ENCODE measurements at places on chromosomes 4 and X.

DNA sequence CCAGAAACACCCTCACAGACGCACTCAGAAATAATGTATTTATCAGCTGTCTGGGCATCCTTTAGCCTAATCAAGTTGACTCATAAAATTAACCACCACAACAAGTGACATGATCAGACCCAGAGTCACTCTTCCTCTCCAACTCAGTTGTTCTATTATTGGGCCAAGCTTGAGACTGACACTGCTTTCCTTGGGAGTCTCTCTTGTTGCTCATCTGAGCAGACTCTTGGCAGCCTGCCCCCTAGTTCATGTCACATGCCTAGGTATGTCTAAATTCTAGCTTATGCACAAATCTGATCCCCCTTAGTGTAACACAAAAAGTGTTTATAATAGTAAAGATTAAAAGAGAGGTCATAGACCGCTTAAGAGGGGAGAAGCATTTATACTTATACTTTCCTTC, 72.6 kb upstream of the ADAMTS3 start:
- DNase-seq, result no peak

GRCh38 chr4:70714079-70714887, 7.5 kb upstream of the RUFY3 start:
- DNase-seq, result no peak

DNA sequence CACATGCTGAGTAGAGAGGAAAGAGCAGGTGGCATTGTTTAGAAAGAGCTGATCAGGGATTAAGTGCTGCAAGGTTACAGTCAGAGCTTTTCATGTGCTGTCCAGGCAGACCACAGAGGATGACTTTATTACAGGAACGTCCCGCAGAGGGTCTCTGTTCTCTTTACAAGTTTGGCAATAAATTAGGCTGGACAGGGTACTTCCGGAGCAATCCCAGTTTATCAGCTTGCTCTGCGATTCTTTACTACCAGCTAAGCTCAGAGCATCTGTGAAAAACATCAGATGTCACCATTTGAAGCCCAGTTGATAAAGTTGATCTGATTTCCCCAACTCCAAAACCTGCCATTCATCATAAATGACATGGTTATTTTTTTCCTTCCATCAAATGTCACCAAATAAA, 633.1 kb downstream of the NLGN4X start:
- DNase-seq, result no peak

DNA sequence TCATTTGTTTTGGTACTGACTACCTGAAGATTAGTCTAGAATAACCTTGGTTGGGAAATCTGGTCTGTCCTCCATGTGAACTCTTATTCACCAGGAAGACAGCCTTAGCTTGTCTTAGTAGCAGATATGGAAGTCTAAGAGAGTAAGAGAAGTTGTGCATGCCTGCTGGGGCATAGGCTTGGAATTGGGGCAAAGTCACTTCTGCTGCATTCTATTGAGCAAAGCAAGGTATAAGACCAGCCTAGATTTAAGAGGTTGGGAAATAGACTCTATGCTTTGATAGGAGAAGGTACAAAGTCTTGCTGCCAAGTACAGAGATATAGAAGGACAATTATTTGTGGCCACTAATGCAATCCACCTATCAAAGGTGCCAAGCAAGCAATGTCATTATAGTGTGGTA, 464.0 kb upstream of the BOD1L1 start:
- DNase-seq, result no peak

- no peak for DNase-seq
Measured at GRCh38 chrX:155535866-155536265, 76.9 kb downstream of the TMLHE start.

- peak; percentile 83 for DNase-seq
Measured at GRCh38 chr4:90127223-90127705, at the start of gene CCSER1. Gene CCSER1 (plus strand): TSS chr4:90127394.

GRCh38 chr4:102169345-102169744, 175.9 kb downstream of the SLC39A8 start:
- DNase-seq, result no peak

- no peak for DNase-seq
Measured at GRCh38 chr4:129080129-129080528, 13.2 kb downstream of the SCLT1 start.

GRCh38 chrX:133709501-133709900, 275.9 kb downstream of the GPC3 start:
- DNase-seq, result no peak

GRCh38 chr4:16775411-16776154, 122.9 kb downstream of the LDB2 start:
- no peak for DNase-seq

DNA sequence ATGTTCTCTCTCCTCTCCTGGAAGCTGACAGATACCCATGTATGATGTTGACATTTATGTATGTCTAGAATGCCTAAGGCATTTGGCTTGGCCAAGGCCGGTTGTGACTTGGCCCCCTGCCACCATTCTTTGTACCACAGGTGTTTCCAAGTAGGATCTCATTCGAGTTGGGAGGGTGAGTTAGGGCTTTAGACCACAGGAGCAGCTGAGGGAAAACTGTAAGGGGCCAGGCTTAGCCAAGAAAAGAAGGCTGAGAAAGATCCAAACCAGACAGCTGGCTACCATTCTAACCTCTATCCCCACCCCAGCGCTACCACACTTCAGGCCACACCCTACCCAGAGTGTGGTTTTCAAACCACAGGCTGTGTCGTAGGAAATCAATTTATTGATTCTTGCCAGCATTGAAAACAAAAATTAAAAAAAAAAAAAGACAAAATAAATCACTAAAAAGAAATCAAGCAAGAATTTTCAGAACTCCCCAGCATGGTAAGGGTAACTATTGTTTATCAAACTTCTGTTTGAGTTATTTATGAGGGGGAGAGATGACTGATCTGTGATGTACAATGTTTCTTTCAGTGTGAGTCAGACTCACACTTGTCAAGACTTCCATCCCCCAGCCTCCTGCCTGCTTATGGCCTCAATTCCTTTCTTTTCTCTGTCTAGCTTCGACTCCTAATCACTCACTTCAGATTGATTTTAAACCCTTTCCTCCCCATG, 9.9 kb downstream of the TMSB4X start:
- DNase-seq, result no peak

DNA sequence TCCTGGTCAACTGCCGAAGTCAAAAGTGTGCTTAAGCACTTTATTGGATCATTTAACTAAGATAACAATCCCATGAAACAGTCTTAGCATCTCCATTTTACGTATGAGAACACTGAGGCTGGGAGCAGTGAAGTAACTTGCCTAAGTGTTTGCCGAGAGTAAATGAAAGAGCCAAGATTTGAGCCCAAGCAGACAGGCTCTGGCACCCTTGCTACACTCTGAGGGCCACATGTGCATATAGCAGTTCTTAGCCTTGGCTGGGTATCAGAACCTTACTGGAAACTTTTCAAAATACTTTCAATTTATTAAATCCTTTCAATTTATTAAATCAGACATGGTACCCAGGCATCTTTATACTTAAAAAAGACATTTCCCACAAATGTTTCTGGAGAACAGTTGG, 225.9 kb downstream of the NR3C2 start:
- DNase-seq, result no peak

- no peak for DNase-seq
Measured at GRCh38 chrX:18855919-18856644, 127.8 kb downstream of the PHKA2 start.

- no peak for DNase-seq
Measured at GRCh38 chr4:91961504-91961903, 342.3 kb upstream of the GRID2 start.

- DNase-seq, result no peak
Measured at GRCh38 chr4:83179205-83179604, 64.7 kb upstream of the PLAC8 start.

GRCh38 chr4:76716658-76717057, 181.3 kb downstream of the SOWAHB start:
- no peak for DNase-seq

GRCh38 chrX:1378306-1378759, 13.6 kb downstream of the SLC25A6 start:
- no peak for DNase-seq

DNA sequence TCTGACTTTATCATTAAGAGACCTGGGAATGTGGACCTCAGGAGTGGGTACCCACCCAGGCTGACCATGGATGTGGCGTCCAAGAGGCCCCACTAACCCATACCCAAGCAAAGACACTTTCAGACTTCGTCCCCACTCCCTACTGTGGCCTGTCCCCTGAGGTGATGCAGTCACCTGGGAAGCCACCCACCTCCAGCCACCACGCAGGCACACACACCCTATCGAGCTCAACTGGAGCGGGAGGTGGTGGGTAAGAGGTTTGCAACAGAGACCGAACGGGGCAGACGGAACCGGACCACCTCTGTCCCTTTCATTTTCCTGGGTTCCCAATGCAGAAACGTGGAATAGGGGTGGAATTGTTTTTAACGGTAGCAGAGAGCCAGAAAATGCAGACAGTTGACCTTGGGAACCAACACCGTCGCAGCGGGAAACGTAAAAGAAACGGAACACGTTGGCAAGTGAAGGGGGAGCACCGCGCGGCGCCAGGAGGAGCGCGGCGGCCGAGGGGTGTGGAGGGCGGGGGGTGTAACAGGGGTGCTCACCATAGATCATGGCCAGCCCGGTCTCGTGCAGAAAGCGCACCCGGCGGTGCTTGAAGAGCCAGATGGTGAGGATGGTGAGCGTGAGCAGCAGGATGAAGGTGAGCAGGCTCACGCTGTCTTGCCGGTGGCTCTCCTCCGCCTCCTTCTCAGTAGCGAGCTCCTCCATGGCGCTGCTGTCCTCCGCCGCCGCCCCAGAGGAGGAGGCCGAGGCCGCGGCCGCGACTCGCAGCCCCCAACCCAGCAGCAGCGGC, 559 bp downstream of the SLC9A7 start:
- DNase-seq, result no peak

- no peak for DNase-seq
Measured at GRCh38 chr4:4974727-4975126, 44.5 kb downstream of the CYTL1 start.

DNA sequence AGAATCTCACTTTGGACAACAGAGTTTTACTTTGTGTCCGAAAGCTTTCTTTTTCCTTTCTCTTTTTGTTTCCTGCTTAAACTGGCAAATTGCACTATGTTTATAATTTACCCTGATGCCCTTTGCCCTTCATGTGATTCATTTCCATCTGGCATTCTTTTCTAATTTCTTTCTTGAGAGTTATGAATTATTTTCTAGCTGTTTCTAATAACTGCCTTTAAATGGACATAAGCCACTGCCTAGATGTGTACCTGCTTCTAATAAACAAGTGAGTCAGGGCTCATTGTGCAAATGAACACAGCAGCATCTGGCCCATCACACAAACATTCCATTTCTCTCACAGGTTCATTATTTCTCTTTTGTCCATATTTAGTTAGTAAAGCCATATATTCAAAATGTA, 242.3 kb upstream of the GPRIN3 start:
- no peak for DNase-seq

DNA sequence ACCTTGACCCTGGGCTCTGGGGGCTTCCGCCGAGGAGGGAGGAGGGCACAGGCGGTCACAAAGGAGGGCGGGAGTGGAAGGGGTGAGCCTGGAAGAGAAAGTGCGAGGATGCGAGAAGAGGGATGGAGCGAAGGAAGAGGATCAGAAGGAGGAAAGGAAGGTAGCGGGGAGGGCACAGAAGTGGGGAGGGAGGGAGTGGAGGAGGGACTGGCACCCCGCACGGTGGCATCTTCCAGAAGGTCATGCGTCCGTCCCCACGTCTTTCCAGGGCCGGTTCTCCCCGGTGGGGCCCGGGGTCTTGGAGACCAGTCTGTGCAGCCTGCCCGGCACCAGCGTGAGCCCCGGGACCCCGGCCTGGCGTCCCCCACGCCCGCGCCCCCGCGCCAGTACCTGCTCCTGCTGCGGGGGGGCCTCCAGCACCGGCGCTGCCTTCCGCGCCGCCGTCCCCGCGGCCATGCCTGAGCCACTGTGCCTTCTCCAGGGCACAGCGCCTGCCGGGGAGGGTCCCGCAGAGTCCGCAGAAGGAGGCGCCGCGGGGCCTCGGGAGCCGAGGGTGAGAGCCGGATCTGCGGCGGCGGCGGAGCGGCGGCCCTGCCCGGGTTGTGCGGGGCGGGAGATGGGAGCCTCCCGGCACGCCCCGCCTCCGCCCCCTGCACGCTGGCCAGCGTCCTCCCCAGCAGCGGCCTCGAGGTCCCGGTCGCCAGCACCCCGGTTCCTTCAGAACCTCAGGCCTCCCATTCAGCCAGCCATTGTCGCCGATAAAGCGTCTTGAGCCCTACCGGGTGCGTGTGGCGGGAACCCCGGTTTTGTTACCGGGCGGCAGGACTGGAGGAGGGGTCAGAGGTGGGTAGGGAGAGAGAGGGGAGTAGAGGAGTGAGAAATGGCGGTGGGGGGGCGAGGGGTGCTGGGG, at the start of gene RNF175:
Gene RNF175 (minus strand): TSS at position 618 of the 910 bp plus-strand sequence. CDS start 162 bp downstream, at position 456.
- DNase-seq, result no peak

GRCh38 chr4:148868191-148868590, 426.0 kb upstream of the NR3C2 start:
- no peak for DNase-seq

GRCh38 chr4:63708661-63709060, 700.6 kb downstream of the TECRL start:
- no peak for DNase-seq

DNA sequence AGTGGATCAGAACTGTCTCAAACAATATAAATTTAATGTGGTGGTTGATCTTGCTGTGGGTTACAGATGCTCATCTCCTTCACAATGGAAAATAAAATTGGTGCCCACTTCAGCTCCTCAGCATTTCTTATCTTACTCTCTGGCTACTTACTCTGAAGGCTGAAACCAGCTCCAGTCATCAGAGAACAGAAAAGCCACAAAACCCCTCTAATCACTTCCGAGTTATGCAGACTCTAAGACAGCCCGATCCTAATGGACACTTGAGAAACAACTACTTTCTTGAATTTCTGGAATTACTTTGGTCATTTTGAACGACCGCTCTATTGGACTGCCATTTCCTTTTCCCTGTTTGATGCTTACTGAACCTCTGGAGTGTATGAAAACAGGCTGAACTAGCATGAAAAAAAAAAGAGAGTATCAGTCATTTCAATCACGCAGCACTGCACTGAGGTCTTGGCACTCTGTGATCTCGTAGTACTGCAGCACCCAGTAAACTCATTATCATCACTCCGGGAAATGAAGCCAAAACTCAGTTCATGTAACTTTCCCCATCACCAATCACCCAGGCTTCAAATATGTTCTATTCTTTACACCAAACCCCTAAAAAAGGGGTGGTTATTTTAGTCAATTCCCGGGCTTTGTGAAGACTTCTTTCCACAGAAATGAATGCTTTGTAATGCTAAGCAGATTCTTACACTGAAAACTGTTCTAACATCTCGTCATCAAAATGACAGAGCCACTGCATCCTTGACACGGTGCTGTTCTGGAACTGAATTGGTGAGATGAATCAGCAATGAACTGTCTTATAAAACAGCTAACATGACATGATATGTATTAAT, 54.5 kb downstream of the TSPAN5 start:
- no peak for DNase-seq

- no peak for DNase-seq
Measured at GRCh38 chr4:186900232-186900900, 176.7 kb upstream of the FAT1 start.

GRCh38 chrX:10233173-10233572, 76.4 kb downstream of the CLCN4 start:
- DNase-seq, result no peak

- no peak for DNase-seq
Measured at GRCh38 chr4:86523333-86523732, 70.8 kb upstream of the PTPN13 start.

- DNase-seq, result no peak
Measured at GRCh38 chr4:73223258-73223650, 35.3 kb downstream of the ANKRD17 start.
